ENCODE measurements at places on chromosomes 6 and 20.

DNA sequence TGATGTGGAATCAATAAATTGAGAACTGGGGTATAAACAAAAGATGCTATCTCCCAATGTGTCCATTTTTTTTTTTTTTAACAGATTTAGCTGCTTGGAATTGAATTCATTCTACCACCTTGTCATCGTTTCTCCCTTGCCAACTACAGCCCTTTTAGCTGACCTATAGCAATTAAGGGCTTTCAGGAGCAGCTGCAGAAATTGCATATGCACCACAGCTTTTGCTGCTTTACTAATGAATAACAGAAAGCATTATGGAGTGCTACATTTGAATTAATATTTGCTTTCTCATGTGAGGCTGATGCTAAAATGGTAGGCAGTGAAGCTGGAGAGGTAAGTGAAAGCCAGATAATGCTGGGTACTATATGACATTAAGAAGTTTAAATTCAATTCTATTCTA is 5.7 kb downstream of the SESN1 start:
- DNase-seq = no peak

DNA sequence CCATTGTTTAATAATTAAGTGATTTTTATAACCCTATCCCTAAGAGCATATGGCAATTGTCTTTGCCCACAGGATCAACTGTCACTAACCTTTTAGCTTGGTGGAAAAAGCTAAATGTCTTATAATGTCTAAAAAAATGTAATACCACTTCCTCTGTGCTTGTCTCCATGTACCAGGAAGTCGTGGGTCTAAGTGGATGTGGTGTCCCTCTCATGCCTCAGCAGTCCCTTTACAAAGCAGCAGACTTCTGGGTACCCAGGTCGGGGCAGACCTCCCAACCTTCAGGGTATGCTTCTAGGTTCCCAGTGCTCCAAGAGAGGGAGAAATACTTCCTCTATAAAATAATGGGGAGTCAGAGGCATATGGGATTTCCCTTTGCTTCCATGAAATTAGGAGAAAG is 74.7 kb downstream of the ZHX3 start:
- no peak for DNase-seq

GRCh38 chr6:55034752-55035151 is 139.6 kb upstream of the HCRTR2 start:
- DNase-seq = peak; percentile 38

- DNase-seq = peak; percentile 48
Measured at GRCh38 chr6:70371454-70372105, 41.7 kb upstream of the FAM135A start.

GRCh38 chr6:52254731-52255378 is 10.6 kb upstream of the IL17F start:
- DNase-seq = no peak

- DNase-seq = no peak
Measured at GRCh38 chr6:133918208-133918930, 29.5 kb downstream of the TCF21 start.

GRCh38 chr6:132900849-132901248 is 86.5 kb downstream of the RPS12 start:
- DNase-seq = no peak

GRCh38 chr6:161101517-161101916 is 109.9 kb downstream of the MAP3K4 start:
- DNase-seq = no peak

- no peak for DNase-seq
Measured at GRCh38 chr20:50655311-50655880, 35.9 kb downstream of the RIPOR3 start.

- DNase-seq = no peak
Measured at GRCh38 chr20:62914970-62915457, 11.3 kb downstream of the DIDO1 start.

All from KG1 (cell line).